AML-193 (cell line): ENCODE measurements at places on chromosomes 12 and 14.

GRCh38 chr12:51951199-51951842 lies at the start of gene ACVR1B:
Gene ACVR1B, plus strand, starts transcription at chr12:51951699. Its CDS starts 45 bp downstream, at chr12:51951744.
- peak; percentile 77 for DNase-seq

DNA sequence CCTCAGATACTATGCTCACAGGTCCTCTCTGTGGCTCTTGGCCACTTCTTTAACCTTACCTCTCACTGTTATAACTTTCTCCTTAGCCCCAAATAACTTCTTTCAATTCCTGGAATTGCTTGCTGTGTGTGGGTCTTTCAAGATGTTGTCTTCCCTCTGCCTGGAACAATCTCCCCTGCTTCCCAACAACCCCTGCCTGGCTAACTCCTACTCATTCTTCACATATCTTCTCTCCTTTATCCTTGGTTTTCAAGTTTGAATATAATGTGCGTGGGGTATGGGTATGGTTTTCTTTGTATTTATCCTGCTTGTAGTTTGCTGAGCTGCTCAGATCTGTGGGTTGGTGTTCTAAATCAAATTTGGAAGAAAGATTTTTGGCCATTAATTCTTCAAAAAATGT lies 2.7 kb upstream of the WASHC3 start:
- no peak for DNase-seq

DNA sequence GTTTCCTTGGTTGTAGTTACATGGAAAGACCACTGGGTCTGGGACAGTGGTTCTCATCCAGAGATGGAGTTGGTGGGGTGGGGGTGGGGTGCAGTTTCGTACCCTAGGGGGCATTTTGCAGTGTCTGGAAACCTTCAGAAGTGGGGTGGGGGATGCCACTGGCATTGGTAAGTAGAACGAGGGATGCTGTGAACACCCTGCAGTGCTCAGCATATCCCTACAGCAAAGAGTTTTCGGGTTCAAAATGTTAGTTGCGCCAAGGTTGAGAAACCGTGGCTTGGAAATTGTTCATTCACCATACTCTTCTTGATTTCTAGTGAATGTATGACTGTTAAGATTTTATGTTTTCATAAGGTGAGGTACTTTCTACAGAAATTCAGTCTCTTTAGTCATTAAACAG lies 28.7 kb downstream of the TRAF3 start:
- DNase-seq: no peak

DNA sequence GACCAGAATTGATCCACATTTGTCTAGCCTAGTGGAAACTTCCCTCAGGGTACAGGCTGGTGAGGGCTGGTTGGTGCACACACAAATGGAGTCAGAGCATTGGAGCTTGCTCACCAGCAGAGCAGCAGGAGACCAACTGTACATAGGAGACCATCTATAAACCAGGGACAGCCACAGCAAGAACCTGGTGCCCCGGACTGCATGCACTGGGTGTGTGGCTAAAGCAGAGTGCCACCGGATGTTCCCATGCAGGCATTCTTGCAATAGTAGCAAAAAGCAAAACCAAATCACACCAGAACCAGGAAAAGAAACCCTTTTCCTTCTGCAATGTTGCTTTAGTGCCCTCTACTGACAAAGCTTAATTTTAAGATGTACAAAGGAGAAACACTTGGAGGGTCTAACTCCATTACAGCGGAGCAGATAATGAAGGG lies 136.4 kb downstream of the MDGA2 start:
- no peak for DNase-seq

DNA sequence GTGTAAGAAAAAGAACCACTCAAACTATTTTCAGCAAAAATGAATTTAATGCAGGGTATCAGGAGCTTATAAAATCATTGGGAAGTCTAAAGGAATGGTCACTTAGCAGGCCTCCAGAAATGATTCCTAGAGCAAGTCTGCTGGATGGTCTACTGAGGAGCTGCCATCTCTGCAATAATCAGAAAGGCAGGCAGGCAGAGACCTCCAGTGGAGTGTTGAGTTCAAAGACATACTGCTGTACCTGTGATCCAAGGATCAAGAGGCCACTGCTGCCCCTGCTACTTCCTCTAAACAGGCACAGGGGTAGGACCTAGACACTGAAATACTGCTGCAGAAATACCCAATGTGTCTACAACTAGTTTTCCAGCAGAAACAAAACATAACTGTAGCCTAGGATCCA lies 14.5 kb upstream of the KICS2 start:
- no peak for DNase-seq

- no peak for DNase-seq
Measured at GRCh38 chr12:43213608-43214007, 338.4 kb downstream of the ADAMTS20 start.

- DNase-seq: no peak
Measured at GRCh38 chr14:27190296-27190695, 592.5 kb upstream of the NOVA1 start.

- DNase-seq: peak; percentile 41
Measured at GRCh38 chr12:123990511-123990910, 17.5 kb downstream of the ZNF664 start.

GRCh38 chr12:52018433-52019112 lies 11.8 kb downstream of the TAMALIN start:
- DNase-seq: no peak

DNA sequence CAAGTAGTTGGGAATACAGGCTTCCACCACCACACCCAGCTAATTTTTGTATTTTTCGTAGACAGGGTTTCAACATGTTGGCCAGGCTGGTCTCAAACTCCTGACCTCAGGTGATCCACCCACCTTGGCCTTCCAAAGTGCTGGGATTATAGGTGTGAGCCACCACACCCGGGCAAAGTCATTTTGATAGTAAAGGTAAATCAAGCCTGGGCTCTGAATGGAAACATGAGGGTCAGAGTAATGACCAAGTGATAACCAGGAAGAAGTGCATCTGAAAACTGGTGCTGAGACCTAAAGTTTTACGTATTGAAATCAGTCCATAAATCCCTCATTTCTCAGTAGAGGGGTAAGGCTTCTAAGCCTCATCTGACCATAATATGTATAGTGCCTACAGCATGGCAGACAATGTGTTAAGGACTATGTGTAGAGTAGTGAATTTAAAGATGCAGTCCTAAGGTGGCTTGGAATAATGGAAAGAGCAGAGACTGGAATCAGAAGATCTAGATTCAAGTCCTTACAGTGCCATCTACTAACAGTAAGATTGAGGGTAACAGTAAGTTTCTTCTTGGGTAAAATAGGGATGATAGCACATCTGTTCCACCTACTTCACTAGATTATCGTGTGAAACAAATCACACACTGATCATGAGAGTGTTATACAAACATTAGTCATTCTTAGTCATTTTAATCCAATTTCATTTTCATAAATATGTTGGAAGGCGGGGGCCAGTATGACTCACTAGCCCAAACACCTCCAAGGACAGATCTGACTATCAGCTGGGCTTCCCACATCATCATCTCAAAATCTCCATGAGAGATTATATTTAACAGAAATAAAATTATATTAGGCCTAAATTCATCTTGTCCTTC lies 11.2 kb downstream of the MAP4K5 start:
- DNase-seq: no peak

DNA sequence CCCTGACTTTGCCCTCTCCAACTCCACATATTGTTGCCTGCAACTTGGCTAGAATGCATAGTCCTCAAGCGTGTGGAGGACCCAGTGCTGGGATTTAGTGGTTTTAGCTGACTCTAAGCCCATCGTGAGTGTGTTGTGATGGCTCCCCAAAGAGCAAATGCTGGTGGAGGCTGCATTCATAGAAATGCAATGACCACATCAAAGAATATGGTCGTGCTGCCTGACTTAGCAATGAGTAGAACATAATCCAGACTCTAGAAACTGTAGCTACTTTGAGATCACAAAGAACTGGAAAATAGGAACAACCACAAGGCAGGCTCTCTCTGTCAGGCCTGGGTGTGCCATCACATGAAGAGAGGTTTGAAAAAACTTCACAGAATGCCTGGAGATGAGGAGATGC lies 1.3 kb downstream of the DYRK4 start:
- no peak for DNase-seq

GRCh38 chr14:99679996-99680395 lies 4.1 kb upstream of the CYP46A1 start:
- no peak for DNase-seq
